ENCODE measurements at places on chromosomes 3 and 15. TPM values are rescaled to one million over a fixed set of nuclear protein-coding genes. Genes with fewer than 3 reads are reported as not detected.

DNA sequence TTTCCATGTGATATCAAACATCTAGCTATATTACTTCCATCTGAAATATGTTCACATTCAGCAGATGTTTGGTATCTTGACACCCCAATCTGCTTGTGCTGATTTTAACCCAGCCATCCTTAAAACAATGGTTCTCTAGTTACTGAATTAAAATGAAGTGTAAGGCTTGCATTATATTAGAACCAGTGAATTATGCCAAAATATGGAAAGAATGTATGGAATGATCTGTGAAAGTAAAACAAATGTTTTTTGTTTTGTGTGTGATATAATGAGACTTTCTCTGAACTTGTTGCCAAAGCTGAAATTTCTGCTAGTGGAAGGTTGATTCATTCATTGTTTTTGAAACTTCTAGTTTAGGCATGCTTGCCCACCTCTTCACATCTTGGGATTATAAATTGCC lies 317.1 kb downstream of the MEX3B start:
- DNase-seq, result no peak

DNA sequence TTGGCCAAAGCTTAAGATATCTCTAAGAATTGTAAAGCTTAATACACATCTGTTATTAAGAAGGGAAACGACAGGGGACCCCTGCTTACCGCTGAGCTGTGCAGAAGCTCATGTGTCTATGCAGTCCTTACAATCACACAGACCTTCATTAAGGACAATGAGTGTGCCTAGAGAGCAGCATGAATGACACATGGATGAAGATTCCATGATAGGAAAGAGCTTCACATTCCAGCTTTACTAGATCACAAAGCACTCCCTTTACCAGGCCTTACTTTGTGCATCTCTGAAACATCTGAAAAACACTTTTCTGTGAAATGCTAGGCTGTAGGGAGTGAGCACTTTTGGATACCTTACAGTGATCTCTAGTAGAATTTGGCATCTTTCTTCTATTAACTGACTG lies 32.0 kb downstream of the RNF168 start:
- peak; percentile 54 for DNase-seq

- no peak for DNase-seq
These were observed 92.1 kb downstream of the SLC49A4 start for GRCh38 chr3:122886946-122887345.

GRCh38 chr15:70014331-70014730 lies 83.4 kb downstream of the TLE3 start:
- no peak for DNase-seq

DNA sequence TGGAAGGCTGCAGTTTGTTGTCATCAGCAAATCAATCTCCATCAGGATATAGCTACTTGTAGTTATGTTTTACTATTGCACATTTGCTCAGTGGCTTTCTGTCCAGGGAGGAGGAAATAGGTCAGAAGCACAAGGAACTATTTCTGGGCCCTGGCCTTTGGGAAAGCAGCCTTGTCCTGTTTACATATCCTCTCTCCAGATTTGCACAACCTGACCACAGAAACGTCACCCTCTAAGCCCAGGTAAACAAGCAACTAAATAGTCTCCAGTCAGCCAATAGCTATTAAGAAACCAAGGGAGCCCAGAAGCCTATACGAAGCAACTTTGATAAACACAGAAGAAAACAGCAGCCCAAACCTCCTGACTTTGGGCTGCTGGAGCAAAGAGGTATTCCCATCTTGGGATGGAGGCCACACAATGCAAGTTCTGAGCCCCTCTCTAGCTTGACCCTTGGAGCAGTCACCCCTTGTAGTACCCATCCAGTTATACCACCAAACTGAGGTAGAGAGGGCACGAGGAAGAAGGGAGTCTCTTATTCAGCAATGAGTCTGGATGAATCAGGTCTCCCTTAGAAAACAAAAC lies 2.3 kb upstream of the FEM1B start:
- DNase-seq, result no peak

DNA sequence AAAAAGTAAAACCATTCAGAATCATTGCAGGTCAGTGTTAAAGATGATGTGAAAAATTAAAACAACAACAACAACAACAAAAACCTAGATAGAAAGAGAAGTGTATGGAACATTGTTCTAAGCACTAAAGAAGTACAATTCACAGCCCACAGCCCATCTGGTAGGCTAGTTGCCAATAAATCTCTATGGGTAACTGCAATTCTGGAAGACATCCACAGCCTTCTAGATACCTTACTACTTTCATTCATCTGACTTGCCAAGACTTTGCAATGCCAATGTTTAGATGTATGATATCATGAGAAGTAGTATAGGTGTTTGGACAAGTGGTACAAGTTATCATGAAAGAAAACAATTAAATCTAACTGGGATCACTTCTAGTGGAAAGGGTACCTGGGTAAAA lies 198.6 kb downstream of the VGLL3 start:
- DNase-seq, result no peak

DNA sequence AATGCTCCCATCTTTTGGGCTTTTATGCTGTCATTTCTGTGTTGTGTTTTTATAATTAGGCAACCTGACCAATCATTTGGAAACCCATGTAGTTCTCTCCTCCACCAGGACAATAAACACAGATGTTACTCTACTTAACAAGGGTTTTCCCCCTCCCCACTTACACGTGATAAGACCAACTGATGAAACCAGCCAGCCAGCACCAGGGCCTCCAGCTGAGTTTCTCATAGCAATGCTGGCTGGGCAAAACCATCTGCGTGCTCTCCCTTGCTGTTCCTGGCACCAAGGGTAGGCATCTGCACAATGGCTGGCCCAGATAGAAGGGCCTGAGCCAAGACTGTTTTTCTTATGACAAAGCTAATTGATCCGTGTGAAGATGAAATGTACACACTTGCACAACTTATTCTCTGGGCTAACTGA lies 310.4 kb downstream of the PLCL2 start:
- DNase-seq, result no peak

GRCh38 chr3:106720510-106720909 lies 656.7 kb upstream of the CCDC54 start:
- no peak for DNase-seq

The PIF1 gene
- total RNA-seq, result 16.0 TPM

All from foreskin keratinocyte (primary cell).